ENCODE measurements at places on chromosomes 7 and 10.

GRCh38 chr10:114811862-114812261 is 9.7 kb upstream of the FHIP2A start:
- H3K4me3 ChIP-seq = no peak overlapping the region
- no peaks in the 10 kb centered on the region for H3K27me3 ChIP-seq
- DNase-seq = no peak
- H3K27ac ChIP-seq = no peak overlapping the region
- no peaks in the 10 kb centered on the region for H3K36me3 ChIP-seq

DNA sequence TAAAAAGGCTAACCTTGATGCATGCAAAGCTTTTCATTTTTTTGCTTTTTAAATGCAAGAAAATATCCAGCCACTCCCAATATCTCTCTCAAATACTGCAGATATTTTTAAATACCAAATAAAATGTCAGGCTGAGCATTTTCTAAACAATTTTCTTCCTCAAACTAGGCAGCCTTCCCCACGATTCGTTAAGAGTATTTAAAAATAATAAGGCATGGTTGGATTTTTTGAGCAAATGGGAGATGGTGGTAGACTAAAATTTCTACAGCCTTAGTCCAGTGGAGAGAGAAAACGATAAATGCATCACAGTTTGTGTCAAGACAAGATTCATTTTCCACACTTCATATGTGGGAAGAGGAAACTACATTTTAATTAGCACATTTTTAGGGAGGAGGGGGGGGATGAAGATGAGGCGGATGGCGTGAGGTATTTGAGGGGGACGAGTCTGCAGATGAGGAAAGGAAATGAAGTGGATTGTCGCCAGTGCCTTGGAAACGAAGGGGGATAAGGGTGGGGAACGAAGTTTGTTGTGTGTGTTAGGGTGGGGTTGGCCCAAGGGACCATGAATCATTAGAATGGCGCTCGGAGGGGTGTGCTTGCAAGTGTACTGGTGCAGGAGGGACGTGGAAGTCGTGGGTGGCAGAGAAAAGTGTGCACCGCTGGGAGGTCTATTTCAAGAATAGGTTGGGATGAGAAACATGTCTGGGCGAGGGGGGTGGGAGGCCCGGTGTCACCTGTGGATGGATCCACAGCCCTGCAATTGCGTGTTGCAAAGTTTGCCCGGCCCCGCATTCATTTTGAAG is 1.2 kb upstream of the ADD3 start:
- no peak overlapping the region for H3K27ac ChIP-seq
- peaks cover 16% of the 10 kb centered on the region for H3K36me3 ChIP-seq
- peaks cover 24% of the 10 kb centered on the region for H3K4me1 ChIP-seq
- no peak for DNase-seq

GRCh38 chr7:30654296-30655090 is 27.8 kb downstream of the CRHR2 start:
- H3K4me1 ChIP-seq = no peaks in the 10 kb centered on the region
- H3K4me3 ChIP-seq = no peak overlapping the region
- H3K36me3 ChIP-seq = no peaks in the 10 kb centered on the region

- no peak overlapping the region for H3K27ac ChIP-seq
- no peak overlapping the region for H3K4me3 ChIP-seq
- no peaks in the 10 kb centered on the region for H3K4me1 ChIP-seq
- no peaks in the 10 kb centered on the region for H3K36me3 ChIP-seq
Observed at GRCh38 chr10:127043301-127043700, 138.1 kb downstream of the DOCK1 start.

GRCh38 chr10:29725133-29725720 is 90.5 kb upstream of the SVIL start:
- H3K4me3 ChIP-seq = no peak overlapping the region
- DNase-seq = no peak
- peak overlapping the region; percentile 35 for H3K27ac ChIP-seq
- H3K36me3 ChIP-seq = peaks cover 6% of the 10 kb centered on the region
- H3K27me3 ChIP-seq = no peaks in the 10 kb centered on the region
- peaks cover 20% of the 10 kb centered on the region for H3K4me1 ChIP-seq

DNA sequence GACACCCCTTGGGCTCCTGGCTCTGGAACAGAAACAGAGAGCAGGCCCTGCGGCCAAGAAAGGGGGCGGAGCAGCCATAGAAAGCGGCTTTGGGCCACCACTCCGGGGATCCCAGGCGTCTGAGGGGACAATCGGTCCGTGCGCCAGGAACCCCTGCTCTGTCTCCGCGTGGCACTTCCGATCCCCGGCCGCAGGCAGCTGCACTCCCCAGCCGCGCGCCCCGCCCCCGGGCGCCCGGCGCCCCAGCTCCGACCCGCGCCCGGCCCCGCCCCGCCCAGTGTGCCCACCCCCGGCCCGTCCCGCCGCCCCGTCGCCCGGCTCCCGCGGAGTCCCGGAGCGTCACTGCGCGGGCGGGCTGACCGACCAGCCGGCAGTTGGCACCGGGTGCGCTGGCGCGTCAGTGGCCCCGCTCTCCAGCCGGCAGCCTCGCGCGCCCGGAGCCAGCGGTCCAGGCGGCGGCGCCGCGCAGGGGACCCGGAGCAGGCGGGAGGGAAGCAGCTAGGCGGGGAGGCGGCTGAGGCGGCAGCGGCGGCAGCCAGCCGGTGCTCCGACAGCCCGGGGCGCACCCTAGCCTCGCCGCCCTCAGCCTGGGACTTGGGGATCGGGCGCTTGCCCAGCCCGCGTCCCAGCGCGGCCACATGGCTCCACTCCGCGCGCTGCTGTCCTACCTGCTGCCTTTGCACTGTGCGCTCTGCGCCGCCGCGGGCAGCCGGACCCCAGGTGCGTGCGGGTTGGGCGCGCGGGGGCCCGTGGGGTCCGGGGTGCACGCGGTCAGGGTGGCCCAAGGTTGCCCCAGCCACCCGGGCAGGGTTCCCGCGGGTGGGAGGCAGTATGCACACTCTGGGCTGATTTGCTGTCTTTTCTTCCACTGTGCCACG is at the start of gene ADAMTS14:
TSS of gene ADAMTS14 (plus strand) at position 342 of the 878 bp plus-strand sequence. CDS start at position 639, 297 bp downstream.
- peak within 1 kb of the TSS; percentile 79 for H3K4me3 ChIP-seq
- no peaks in the 10 kb centered on the region for H3K36me3 ChIP-seq
- H3K27ac ChIP-seq = no peak within 1 kb of the TSS
- peaks cover 34% of the 10 kb centered on the region for H3K27me3 ChIP-seq
- DNase-seq = peak; percentile 21
- peaks cover 11% of the 10 kb centered on the region for H3K4me1 ChIP-seq

DNA sequence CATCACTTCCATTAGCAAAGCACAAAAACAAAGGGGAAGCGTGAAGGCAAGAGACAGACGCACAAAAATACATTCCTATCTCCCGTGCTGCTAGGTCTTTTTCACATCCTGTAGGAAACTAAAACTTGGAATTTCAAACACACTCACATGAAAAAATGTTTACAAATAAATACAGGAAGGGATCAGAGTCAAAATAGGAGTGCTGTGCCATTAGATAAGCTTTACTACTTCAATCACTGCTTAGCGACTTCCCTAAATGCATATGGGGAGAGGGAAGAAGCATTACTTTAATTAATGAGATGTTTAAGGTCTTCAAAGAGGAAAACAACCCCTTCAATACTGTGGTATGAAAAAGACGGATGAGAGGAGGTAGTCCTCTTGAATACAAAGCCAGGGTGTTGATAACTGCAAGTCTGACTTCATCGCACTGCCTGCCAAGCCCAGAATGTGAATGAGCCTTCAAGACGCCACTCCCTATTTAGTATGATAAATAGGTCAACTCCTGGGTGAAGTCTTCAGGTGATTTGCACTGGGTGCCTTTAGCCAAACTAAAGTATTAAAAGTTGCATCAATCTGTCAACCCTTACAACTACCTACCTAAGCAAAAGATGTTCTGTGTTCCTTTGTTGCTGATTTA is 13.9 kb downstream of the PARD3 start:
- H3K36me3 ChIP-seq = peaks cover 4% of the 10 kb centered on the region
- H3K27ac ChIP-seq = no peak overlapping the region
- peaks cover 12% of the 10 kb centered on the region for H3K27me3 ChIP-seq
- no peaks in the 10 kb centered on the region for H3K4me1 ChIP-seq
- no peak for DNase-seq

DNA sequence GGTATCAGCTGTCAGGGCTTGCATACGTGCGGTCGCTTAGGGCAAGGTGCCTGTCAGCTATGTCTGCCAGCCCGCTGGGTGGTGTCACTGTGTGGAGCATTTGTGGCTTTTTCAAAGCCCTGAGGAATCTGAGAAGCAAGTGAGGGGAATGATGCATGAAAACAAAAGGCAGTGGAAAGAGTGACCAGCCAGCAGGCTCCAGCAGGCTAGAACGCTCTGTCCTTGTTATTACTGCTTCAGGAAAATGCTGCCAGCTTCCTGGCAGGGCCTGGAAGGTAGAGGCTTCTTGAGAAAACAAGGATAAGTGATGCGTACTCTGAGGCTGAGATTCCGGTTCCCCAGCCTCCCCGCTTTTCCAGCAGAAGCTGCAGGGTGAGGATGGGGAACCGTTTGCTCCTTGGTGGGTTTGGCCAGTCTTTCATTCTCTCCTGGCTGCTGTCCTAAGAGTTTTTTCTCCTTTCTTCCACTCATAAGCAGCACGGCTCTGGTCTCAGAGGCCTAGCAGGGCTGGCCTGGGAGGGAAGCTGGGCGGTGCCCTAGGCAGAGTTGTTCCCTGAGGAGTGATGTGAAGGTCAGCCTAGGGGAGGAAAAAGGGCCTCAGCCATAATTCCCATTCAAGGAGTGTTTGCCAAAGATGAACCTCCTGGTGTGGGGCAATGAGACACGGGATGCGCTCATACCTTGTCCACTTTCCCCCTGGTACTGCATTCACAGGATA is 42.8 kb upstream of the MKLN1 start:
- peaks cover 4% of the 10 kb centered on the region for H3K4me1 ChIP-seq
- no peak for DNase-seq
- no peaks in the 10 kb centered on the region for H3K27me3 ChIP-seq
- no peaks in the 10 kb centered on the region for H3K36me3 ChIP-seq

- no peak for DNase-seq
- peaks cover 7% of the 10 kb centered on the region for H3K27me3 ChIP-seq
- no peak overlapping the region for H3K27ac ChIP-seq
- no peaks in the 10 kb centered on the region for H3K36me3 ChIP-seq
- no peak overlapping the region for H3K4me3 ChIP-seq
Observed at GRCh38 chr7:96729820-96730219, 20.2 kb upstream of the SEM1 start.

DNA sequence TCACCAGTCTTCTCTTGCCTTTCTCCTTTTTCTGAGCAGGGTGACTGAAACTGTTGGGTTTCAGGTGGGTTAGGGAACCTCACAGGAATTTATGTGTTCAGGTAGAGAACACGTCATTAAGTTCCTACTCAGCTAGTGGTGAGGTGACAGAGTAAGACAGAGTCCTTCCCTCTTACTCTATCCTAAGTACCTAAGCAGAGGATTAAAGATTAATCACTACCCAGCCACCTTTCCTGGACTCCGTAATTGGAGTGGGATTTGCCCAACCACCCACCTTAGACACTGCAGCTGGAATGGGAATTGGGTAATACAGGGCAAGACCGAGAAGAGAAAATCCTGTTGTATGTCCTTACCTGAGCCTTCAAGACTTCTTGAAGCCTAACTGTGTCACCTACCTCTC is 158.1 kb downstream of the LRRC4 start:
- no peak overlapping the region for H3K4me3 ChIP-seq
- H3K4me1 ChIP-seq = peaks cover 26% of the 10 kb centered on the region
- DNase-seq = no peak

DNA sequence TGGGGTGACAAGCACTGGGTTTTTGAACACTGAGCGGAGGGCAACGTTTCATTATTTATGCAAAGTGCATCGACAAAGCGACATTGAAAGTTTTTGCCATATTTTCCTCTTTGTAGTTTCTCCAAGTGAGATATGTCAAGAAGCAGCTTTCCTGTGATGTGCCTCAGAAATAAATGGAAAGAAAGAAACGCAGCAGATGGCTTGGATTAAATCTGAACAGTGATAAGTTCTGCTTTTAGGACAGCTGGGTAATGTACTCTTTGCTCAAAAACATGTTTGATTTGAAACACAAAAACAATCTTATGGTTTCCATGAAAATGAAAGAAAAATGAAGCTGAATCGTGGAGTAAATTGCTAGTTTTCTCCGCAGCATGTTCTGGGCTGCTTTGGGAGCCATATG is 166.3 kb downstream of the PTPRN2 start:
- no peak overlapping the region for H3K4me3 ChIP-seq
- H3K27ac ChIP-seq = no peak overlapping the region
- no peaks in the 10 kb centered on the region for H3K4me1 ChIP-seq
- no peaks in the 10 kb centered on the region for H3K36me3 ChIP-seq
- no peak for DNase-seq

GRCh38 chr7:141685285-141686023 is 16.5 kb downstream of the DENND11 start:
- no peak overlapping the region for H3K4me3 ChIP-seq
- no peak for DNase-seq
- no peak overlapping the region for H3K27ac ChIP-seq
- H3K4me1 ChIP-seq = peaks cover 18% of the 10 kb centered on the region
- peaks cover 34% of the 10 kb centered on the region for H3K36me3 ChIP-seq

GRCh38 chr7:33040803-33041516 is 21.6 kb downstream of the NT5C3A start:
- peak overlapping the region; percentile 67 for H3K4me3 ChIP-seq
- H3K4me1 ChIP-seq = peaks cover 23% of the 10 kb centered on the region
- peak overlapping the region; percentile 89 for H3K27ac ChIP-seq
- peaks cover 6% of the 10 kb centered on the region for H3K36me3 ChIP-seq
- H3K27me3 ChIP-seq = no peaks in the 10 kb centered on the region

DNA sequence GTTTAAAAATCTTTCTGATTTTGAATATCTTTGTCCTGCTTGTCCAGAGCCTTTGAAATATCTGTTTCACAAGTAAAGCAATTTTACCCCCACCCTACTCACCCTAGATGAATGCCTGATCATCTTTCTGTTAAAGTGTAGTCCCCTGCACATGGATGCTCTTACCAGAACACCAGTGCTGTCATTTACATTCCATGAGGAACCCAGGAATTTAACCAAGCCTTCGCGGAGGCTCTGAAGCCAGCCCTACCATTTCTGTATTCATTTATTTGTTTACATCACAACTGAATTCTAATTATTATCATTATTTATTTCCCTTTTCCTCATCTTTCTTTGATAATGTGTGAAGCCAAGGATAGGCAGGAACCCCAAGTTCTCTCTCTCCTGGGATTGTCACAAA is 167.8 kb upstream of the MYO3A start:
- no peaks in the 10 kb centered on the region for H3K36me3 ChIP-seq
- DNase-seq = no peak
- no peak overlapping the region for H3K27ac ChIP-seq

DNA sequence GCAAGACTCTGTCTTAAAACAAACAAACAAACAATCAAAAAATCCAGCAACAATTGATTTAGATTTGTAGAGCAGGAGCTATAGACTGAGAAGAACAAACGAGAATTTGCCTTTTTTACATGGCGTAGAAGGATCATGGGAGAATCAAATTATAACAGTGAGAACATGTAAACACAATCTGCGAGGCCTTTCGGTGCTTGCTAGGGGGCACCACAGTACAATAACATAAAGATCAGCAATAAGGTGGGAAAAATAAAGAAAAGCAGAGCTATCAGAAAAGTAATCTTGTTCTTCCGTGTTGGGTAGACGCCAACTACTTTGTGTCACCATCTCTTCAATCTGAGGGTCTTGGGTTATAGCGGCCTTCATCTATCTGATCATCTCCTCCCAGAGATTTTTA is 82.2 kb downstream of the NOD1 start:
- no peak overlapping the region for H3K27ac ChIP-seq
- DNase-seq = no peak
- no peaks in the 10 kb centered on the region for H3K27me3 ChIP-seq

- peaks cover 6% of the 10 kb centered on the region for H3K27me3 ChIP-seq
- H3K4me3 ChIP-seq = no peak overlapping the region
- peaks cover 5% of the 10 kb centered on the region for H3K4me1 ChIP-seq
- DNase-seq = no peak
- H3K36me3 ChIP-seq = no peaks in the 10 kb centered on the region
Observed at GRCh38 chr7:41870461-41871138, 167.7 kb upstream of the INHBA start.

GRCh38 chr10:19178675-19179074 is 130.1 kb downstream of the MALRD1 start:
- no peaks in the 10 kb centered on the region for H3K36me3 ChIP-seq
- H3K4me3 ChIP-seq = no peak overlapping the region
- DNase-seq = no peak
- no peaks in the 10 kb centered on the region for H3K27me3 ChIP-seq
- H3K27ac ChIP-seq = no peak overlapping the region

All from effector memory CD8-positive, alpha-beta T cell (primary cell).